ENCODE measurements at places on chromosomes 4 and X.
A peak's percentile ranks its signal among the peaks of the same experiment; 100 is the strongest.

DNA sequence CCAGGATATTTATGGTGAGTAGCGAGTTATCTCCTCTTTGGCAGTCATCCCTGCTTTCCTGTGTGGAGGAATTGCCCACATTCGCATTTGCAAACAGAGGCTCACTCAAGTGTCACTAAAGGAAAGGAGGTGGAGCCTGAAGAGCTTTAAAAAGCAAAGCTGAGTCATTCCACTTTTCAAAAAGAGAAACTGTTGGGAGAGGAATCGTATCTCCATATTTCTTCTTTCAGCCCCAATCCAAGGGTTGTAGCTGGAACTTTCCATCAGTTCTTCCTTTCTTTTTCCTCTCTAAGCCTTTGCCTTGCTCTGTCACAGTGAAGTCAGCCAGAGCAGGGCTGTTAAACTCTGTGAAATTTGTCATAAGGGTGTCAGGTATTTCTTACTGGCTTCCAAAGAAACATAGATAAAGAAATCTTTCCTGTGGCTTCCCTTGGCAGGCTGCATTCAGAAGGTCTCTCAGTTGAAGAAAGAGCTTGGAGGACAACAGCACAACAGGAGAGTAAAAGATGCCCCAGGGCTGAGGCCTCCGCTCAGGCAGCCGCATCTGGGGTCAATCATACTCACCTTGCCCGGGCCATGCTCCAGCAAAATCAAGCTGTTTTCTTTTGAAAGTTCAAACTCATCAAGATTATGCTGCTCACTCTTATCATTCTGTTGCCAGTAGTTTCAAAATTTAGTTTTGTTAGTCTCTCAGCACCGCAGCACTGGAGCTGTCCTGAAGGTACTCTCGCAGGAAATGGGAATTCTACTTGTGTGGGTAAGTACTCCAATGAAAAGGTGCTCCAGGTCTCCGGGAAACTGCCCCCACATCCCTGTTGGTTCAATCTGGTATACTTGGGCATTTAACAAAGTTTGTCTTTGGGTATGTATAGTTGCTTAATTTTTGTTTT is at the start of gene EGF:
Gene EGF (plus strand): TSS at position 178 of the 890 bp plus-strand sequence. CDS start 453 bp downstream, at position 631.
- DNase-seq: no peak

DNA sequence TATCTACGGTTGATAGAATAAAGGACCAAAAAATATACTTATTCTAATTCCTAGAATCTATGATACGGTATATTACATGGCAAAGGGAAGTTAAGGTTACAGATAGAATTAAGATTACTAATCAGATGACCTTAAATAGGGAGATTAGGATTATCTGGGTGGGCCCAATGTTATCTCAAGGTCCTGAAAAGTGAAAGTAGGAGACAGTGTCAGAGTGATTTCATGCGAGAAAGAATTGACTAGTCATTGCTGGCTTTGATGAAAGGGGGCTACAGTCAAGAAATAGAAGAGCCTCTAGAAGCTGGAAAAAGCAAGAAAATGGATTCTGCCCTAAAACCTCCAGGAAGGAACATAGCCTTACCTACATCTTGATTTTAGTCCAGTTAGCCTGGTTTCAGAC is 176.9 kb upstream of the PPP1R2C start:
- DNase-seq: no peak

- peak; percentile 37 for DNase-seq
Measured at GRCh38 chr4:164716901-164717300, 37.0 kb upstream of the SMIM31 start.

GRCh38 chr4:109973529-109973905 is 60.8 kb downstream of the EGF start:
- DNase-seq: peak; percentile 18

DNA sequence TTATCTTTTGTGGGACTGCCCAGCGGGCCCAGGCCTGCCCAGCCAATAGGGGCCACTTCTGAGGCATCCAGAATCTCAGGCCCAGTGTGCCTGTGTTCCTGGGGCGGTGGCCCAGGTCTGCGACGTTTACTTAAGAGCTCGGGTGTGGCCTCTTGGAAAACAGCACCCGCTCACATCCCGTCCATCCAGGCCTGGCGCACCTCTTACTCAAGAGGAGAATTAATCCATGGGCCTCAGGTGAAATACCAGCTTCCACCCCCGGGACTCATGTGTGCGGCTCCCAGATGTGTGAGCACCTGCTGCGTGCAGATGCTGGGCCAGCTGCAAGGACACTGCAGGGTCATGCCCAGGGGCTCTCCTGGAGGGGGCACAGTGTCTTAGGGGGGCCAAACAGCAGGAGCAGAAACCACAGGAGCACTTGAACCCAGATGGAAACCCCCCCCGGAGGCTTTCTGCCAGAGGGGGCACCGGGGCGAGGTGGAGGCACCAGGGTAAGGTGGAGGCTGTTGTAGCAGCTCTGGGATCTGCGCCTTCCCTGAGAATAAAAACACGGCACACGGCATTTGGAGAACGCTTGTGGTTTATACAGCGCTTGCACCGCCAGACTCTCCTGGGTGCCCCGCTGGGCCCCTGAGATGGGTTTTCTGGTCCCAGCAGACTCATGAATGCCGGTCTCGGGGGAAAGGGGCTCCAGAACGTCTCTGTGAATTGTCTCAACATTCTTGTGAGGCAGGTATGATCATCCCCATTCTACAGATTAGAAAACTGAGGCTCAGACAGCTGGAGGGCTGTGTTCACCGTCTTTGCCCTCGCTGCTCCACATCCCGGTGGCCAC is 2.8 kb downstream of the PSAPL1 start:
- DNase-seq: no peak

DNA sequence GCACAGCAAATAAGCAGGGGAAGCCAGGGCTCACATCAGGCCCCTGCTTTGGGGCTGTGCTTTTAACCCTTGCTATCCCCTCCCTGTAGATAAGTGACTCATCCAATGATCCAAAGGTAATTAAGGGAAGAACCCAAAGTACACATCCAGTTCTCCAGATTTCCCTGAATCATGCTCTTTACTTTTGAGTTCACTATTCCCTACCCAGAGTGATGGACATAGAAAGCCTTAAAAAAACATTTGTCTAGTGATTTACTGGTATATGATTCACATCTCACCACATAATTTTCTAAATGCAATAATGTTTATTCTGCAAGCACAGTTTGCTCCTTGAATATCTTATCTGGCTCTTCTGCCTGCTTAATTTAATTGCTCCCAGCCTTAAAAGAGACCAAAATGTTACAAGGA is 136.2 kb downstream of the PPP3CA start:
- no peak for DNase-seq

GRCh38 chrX:70022616-70023015 is 27.1 kb downstream of the AWAT2 start:
- no peak for DNase-seq

- no peak for DNase-seq
Measured at GRCh38 chr4:66357316-66357715, 687.0 kb upstream of the EPHA5 start.

DNA sequence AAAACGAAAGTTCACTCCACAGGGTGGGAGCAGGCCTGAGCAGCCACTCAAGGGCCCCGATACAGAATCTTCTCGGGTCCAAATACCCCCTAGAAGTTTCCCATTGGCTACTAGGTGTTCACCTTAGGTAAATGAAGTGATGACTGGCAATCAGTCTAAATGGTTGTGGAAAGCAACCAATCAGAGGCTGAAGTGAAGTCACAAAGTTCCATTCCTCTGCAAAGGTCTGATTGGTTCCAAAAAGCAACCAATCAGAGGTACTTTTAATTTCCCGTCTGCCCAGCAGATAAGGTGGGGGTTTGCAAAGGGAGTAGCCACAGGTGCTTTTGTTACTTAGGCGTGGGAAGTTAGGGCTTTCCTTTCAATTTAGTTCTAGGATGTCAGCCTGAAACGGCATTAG is 58.2 kb upstream of the NKAP start:
- peak; percentile 30 for DNase-seq

DNA sequence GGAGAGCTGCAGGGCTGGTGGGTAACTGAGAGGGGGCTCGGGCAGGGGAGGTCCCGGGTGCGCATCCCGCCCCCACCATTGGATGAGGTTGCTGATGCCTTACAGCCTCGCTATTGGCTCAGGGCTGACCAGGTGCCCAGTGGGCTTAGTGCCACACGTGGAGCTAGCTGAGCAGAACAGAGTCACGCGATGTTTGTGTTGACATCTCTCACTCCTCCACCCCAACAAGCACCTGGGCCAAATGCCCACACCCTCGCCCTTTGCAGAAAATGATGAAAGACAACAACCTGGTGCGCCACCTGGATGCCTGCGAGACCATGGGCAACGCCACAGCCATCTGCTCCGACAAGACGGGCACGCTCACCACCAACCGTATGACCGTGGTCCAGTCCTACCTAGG is 31.8 kb downstream of the ATP2B3 start:
- DNase-seq: no peak

DNA sequence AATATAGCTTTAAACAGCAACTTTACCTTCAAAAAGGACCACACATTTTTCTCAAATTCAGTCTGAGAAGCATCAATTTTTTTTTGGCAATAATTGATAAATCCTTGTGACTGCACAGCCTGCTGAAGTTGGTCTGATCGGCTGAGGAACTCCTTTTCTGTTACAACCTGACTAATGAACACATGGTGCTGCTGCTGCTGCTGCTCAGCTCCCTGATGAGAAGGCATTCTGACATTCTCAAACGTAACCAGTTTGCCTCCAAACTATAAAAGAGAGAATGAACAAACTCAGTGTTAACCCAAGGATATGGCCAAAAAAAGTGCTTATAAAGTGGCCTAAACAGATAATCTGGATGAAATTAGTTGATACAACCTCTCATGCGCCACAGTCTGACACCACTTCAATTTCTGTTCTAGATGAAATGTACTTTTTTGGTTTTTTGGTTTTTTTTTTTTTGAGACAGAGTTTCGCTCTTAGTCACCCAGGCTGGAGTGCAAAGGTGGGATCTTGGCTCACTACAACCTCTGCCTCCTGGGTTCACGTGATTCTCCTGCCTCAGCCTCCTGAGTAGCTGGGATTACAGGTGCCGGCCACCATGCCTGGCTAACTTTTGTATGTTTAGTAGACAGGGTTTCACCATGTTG is 26.5 kb downstream of the SEC31A start:
- DNase-seq: no peak

- no peak for DNase-seq
Measured at GRCh38 chr4:20478412-20478811, 221.8 kb upstream of the PACRGL start.

- peak; percentile 8 for DNase-seq
Measured at GRCh38 chrX:156001001-156001666, 3.6 kb downstream of the IL9R start.

DNA sequence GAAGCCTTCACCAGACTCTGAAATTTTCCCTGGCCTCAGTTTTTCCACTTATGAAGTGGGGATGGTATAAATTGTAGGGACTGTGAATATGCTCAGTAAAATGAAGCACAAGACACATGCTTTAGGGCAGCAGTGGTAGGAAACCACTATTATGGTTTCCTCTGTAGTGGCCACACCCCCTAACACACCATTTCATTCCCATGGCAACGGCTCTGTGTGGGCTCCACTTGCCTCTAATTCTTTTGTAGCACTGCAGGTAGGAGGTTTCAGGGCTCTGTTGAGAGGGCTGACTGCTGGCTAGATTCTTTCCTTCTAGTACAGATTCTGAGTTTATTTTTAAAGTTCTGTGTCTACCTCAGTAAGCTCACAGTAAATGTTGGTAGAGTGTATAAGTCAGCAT is 3.5 kb upstream of the VMA21 start:
- DNase-seq: peak; percentile 56

DNA sequence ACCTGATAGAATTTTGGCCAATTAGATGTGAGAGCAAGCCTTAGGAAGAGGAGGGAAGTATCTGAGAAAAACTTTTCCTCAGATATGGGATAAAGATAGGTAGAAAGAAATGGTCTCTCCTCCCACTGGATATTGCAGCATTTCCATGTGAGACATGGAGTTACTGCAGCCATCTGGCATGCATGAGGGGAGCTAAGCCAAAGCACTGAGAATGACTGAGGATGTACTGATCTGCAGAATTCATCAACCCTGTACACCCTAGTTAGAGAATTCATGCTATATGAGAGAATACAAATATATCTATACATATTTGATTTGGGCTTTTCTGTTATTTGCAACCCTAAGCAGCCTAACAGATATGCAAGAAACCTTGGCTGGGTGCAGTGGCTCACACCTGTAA is 52.5 kb upstream of the RPL34 start:
- DNase-seq: no peak

DNA sequence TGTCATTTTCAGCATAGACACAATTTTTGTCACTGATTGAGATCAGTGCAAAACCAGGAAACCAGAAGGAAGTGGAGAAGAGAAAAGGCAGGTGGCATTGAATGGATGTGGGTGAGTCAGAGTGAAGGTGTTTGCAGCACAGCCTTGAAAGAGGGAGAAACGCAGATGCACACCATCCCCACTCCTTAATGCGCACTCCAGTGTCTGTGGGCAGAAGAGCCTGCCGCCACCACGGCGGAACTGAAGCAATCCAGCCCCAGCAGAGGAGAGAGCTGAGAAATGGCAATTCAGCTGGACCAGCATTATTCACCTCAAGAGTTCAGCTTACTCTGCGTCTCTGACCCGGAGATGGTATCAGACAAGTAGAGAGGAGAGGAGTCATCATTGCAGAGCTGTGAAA is 393.1 kb upstream of the FRG1 start:
- DNase-seq: no peak

DNA sequence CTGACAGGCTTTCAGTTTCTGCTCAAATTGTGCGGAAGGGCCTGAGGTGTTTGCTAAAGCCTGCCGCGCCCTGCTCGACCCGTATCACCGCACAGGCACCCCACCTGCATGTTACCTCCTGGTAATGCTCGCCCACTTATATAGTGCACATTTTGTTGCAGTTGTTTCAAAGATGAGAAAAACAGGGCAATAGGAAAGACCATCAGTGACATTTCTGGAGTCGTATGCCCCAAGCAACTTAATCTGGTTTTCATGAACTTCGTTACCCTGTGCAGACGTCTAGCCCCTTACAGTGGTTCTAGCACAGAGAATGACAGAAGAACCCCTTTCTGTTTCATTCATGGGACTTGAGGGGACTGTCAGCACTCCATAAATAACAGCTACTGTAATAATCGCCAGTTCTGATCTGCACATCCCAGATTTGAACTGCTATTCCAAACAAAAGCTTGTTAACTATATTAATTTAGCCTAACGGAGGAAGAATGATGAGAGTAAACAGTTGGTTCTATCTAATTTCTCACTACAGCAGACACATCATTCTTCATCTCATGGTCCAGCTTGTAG is 940 bp upstream of the DCTD start:
- DNase-seq: no peak

- DNase-seq: no peak
Measured at GRCh38 chr4:104502471-104502870, 7.8 kb upstream of the CXXC4 start.

- no peak for DNase-seq
Measured at GRCh38 chrX:22246620-22247019, 26.1 kb upstream of the CBLL2 start.

- DNase-seq: no peak
Measured at GRCh38 chr4:76680952-76681351, 217.0 kb downstream of the SOWAHB start.

DNA sequence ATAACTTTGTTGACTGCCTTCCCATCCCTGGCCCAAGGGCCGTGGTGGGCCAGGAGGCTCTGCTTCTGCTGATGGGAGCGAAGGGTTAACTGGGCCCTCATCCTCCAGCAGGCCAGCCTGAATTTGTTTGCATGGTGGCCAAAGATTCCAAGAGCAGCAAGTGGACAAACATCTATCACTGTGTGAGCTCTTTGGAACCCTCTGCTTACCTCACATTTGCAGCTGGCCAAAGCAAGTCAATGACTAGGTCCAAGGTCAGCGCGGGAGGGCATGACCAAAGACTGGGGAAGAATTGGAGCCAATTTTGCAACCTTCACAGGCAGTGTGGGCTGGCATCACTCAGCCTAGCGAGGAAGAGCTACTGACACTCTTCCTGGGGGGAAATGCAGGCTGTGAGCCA is 67.8 kb upstream of the ATP6AP2 start:
- no peak for DNase-seq

- DNase-seq: no peak
Measured at GRCh38 chr4:162056990-162057389, 106.8 kb downstream of the FSTL5 start.
